ENCODE measurements at places on chromosomes 6 and 20. TPM values are rescaled to one million over a fixed set of nuclear protein-coding genes. Genes with fewer than 3 reads are reported as not detected.

- peak; percentile 39 for DNase-seq
Measured at GRCh38 chr6:150928882-150929281, 63.4 kb downstream of the MTHFD1L start.

The TRIM31 gene
- total RNA-seq: 0.11 TPM

The ZC2HC1B gene
- not detected for total RNA-seq

- DNase-seq: no peak
Measured at GRCh38 chr20:54140067-54140466, 33.7 kb downstream of the CYP24A1 start.

DNA sequence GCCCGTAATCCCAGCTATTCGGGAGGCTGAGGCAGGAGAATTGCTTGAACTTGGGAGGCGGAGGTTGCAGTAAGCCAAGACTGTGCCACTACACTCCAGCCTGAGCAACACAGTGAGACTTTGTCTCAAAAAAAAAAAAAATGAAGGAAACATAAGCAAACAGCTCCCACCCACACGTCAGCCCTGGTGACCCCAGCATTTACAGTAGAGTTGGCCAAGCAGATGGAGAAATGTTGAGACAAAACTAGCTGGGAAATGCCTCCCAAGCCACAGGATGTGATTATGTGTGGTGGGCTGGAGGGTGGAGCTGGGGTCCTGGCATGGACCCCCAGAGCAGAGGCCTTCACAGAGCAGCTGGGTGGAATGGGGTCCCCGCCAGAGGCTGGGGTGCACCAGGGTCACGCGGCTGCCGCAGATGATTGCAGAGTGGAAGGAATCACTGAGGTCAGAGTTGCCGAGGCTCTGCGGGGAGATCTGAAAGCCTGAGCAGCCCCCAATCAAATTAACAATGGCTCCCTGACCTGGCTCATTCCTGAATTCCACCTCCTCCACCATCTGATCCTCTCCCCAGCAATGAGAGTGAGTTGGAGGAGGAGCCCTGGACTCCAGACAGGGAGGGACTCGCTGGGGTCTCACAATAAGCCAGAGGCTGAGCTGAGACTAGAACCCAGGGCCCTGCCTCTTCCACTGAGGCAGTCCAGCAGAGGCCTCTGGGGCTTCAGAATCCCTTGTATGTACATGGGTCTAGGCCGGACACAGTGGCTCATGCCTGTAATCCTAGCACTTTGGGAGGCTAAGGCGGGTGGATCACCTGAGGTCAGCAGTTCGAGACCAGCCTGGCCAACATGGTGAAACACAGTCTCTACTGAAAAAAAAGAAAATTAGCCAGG lies 34.7 kb upstream of the TGM2 start:
- DNase-seq: no peak

- peak; percentile 87 for DNase-seq
Measured at GRCh38 chr20:4740774-4741431, 19.2 kb downstream of the PRND start.

DNA sequence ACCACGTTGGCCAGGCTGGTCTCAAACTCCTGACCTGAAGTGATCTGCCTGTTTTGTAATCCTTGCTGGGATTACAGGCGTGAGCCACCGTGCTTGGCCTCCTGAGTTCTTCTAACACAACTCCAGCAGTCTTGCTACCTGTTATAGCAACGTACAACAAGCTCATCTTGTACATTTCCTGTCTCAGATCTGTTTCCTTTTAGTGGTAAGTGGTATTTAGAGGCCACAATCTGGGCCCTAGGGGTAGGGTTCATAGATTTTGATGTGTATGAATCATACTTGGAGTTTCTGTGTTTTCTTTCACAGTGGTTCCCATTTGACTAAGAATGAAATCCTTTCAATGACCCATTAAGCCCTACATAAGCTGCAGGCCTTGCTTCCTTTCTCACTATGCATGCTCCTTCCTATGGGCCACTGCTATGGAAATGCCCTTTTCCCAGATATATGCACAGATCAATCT lies 27.1 kb upstream of the SYNCRIP start:
- DNase-seq: no peak

- DNase-seq: no peak
Measured at GRCh38 chr6:74213995-74214394, 518.0 kb downstream of the CD109 start.

- DNase-seq: no peak
Measured at GRCh38 chr20:23201658-23202057, 115.5 kb upstream of the CD93 start.

DNA sequence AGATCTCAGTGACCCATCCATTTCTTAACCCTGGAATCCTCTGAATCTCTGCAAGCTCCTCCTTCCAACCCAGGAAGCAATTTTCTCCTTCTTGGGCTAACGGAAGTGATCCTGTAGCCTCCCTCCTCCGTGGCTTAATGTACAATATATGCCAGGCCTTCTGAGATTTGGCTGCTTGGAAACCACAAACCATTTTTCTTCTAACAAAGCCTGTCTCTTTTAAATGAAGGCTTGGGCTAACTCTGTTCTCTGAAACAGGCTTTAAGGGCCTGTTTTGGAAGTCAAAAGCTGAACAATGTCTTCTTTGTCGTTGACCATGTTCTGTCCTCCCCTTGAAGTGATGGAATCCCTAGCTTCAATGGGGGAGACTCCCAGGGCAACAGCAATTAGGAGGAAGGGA lies 14.9 kb downstream of the FYN start:
- no peak for DNase-seq

DNA sequence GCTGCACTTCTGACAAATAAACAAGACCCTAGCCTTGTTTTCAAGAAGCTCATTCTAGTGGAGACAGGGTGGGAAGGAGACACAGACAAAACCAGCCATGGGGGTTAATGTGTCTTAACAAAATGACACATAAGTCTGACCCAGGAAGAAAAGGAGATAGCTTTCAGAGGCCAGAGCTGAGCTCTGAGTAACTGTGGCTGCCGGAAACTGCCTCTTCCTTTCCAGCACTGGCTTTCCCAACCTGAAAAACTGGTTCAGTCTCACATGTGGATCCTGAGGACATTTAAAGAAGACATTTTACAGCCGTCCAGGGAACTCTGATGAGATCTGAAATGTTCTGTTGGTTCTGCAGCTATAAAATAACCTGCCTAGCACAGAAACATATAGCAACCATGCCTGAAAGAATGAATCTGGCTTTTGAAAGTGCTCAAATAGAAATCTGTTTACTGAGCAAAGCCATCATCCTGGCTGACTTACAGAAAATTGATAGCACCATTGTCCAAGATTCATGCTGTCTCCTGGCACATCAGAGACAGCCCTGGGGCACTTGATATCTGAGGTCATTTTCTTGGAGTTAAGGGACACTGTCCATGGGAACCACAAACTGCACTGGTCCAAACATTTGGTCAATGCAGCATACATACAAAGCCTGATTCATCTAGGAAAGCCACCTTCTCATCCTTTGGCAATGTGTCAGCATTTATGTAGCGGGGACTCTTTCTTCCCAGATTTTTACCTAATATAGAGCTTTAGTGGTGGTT lies 83.2 kb upstream of the PAX1 start:
- no peak for DNase-seq

GRCh38 chr6:14023855-14024254 lies 93.7 kb upstream of the CD83 start:
- no peak for DNase-seq

The TOMM6 gene
- total RNA-seq: 219 TPM

DNA sequence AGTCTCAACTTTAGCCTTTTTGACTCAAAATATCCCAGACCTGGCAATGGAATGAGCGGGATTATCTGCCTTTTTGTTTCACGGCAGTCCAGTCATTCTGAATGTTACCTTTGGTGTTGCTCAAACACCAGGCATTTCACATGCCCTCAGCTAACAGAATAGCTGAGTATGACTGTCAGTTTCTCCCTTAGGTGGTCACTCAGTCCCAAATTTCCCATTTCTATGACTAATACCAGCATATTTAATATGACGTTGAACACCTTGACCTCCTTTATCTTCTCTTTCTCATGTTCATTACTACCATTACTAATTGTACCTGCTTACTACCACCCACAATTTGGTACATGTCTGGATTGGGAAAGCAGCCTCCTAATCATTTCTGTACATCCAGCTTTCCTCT lies 65.2 kb downstream of the EDN1 start:
- DNase-seq: no peak
